Endothelial cell (in vitro differentiated cells): ENCODE measurements at places on chromosomes 5 and 9.

GRCh38 chr9:137365552-137366444, 57.2 kb downstream of the EXD3 start:
- no peak for DNase-seq

DNA sequence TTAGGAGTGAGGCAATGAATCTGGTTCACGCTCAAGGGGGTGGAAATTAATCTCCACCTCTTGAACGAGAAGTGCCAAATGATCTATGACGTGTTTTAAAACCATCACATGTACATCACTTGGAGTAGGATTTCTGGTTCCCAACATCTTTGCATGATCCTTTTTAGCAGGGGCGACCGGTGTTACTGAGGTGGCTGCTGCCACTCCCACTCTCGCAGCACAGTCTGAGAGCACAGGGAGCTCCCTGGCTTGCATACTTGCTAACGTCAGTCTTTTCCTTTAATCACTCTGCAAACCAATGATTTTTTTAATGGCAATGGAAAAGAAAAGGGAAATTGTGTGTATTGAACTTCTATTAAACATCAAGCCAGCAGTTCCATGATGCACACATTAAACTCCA, 624.4 kb downstream of the IRX1 start:
- DNase-seq = no peak

DNA sequence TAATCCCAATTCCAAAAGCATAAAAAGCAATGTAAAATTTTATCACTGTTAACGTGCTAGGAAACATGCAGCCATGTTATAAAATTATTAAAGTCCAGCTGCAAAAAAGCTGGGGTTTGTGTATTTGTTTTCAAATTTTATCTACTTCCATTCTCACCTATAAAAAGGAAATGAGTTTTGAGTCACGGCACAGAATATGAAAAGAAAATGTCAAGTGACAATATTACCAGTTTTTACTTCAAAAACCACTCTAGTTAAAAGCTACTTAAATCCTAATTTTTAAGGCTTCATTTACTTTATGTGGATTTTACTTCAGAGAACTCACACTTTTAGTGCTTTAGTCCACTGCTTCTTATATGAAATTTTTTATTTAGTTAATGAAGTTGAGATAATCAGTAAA, 72.7 kb upstream of the IFNE start:
- DNase-seq = no peak

GRCh38 chr5:151040211-151040747, 19.9 kb downstream of the GPX3 start:
- DNase-seq = no peak

DNA sequence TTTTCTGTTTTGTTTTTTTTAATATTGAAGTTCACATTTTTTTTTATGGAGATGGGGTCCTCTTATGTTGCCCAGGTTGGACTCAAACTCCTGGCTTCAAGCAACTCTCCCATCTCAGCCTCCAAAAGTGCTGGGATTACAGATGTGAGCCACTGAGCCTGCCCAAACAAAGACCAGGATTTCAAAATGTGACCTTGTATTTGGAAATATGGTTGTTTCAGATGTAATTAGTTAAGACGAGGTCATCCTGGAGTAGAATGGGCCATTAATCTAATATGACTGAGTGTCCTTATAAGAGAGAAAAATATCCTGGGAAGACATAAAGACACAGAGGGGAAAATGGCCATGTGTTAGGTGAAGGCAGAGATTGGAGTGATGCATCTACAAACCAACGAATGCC, 340.5 kb downstream of the RAB3C start:
- no peak for DNase-seq

DNA sequence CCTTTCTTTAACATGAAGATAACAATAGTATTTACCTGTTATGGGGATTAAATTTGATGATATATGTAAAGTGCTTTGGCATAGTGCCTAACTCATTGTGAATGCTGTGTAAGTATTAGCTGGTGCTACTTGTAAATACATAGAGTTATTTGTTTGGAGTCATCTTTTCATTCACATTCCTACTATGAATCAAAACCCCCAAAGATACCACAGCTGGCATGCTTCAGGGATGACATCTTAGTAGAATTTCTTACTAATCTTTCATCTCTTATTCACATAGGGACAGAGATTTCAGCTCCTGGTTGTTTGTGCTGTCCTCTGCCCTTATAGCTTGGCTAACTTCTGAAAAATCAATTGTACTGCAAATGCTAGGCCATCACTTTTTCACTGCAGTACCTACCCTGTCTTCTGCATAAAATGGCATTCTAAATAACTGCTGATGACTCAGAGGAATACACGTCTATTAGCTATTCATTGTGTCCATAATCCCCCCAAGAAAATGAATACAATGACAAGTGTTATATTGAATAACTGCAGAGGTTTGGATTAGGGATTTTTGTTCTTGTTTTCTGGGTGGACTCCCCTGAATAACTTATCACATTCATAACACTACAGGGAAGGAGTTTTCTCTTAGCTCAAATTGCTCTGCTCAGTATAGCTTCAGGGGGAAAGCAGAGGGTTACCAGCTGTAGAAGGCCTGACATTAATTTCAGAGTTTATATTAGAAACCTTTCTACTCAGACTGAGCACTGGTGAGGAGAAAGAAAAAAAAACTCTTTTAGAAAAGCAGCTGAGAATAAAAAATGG, 192.2 kb upstream of the C9orf72 start:
- DNase-seq = no peak

DNA sequence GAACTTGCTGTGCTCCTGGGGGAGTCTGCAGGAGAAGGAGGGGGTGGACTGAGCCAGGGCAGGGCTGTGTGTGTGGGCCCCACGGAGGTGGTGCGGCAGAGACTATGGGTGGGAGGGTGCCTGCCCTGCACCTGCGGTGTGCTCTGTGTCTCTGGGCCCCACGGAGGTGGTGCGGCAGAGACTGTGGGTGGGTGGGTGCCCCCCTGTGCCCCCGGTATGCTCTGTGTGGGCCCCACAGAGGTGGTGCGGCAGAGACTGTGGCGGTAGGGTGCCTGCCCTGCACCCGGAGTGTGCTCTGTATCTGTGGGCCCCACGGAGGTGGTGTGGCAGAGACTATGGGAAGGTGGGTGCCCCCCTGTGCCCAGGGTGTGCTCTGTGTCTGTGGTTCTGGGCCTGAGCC, 103.7 kb downstream of the EHMT1 start:
- DNase-seq = no peak

DNA sequence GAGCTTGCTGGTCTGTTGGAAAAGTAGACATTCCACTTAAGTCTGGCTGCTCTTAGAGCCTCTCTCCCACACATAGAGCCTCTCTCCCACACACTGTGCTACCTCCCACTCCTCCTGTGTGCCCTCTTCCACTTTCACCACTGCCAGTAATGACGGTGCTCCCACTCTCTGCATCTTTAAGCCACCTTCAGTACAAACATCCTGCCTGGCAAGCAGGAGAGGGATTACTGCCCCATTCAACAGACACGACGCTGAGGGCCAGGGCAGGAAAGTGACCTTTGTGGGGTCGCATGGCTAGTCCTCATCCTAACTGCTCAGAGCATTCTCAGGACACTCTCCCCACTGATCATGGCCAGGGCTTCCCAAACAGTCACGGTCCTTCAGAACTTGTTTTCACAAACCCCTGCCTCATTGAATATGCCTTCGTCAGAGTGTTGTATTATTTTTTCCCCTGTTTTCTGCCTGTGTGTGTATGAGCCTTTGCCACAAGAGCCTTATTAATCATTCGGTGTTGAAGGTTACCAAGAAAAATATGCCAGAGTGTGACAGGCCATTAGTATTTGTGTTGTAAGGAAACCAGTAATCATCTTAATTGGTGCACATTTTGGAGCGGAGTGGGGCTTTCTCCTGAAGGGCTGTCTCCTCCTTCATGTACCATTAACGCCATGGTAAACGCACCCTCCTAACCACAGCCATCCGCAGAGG, 87.1 kb upstream of the SAP30L start:
- DNase-seq = no peak

GRCh38 chr5:180623411-180623834, 26.0 kb downstream of the FLT4 start:
- DNase-seq = peak; percentile 52

- DNase-seq = no peak
Measured at GRCh38 chr5:134462047-134462575, 50.4 kb upstream of the CDKN2AIPNL start.

- DNase-seq = no peak
Measured at GRCh38 chr9:120873512-120873911, 3.5 kb downstream of the PHF19 start.

DNA sequence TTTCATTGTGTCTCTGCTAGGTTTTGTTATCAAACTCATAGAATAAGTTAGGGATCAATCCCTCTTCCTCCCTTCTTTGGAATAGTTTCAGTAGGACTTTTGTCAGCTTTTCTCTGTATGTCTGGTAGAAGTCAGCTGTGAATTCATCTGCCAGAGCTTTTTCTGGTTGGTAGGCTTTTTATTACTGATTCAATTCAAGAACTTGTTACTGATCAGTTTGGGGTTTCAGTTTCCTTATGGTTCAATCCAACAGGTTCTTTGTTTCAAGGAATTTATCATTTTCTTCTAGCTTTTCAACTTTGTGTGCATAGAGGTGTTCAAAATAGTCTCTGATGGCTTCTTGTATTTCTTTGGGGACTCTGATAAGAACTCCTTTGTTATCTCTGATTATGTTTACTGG, 221.7 kb downstream of the FGF10 start:
- no peak for DNase-seq

DNA sequence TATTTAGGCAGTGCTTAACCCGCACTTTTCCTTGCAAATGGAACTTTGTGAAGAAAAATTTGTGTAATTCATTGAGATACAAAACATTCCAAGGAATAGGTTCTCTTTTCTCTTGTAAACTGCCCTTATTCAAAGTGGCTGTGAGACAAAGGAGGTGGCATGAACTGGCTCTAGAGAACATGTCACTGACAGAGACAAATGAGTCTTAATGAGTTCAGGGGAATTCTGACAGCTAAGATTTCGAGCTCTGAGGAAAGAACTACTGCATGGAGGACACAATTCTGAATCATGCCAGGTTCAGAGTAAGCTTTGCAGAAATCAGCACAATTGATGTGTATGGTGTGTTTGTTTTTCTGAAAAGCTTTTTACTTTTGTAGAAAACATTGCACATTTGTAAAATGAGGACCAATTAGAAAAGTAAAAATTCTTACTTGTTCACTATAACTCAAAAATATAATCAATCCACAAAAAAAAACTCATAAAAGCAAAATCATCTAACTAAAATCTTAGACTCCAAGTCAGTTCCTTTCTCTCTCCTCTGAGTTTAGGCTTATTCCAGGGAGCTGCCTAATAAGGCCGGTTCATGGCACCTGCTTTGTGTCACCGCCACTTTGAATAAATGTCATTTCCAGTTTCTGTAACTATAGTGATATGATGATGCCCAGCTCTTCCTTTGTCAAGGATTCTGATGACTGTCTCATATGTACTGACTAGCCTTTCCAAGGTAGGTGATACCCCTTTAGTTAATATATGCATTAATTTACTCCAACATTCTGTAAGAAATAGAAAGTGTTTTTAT, 163.2 kb downstream of the HCN1 start:
- no peak for DNase-seq

DNA sequence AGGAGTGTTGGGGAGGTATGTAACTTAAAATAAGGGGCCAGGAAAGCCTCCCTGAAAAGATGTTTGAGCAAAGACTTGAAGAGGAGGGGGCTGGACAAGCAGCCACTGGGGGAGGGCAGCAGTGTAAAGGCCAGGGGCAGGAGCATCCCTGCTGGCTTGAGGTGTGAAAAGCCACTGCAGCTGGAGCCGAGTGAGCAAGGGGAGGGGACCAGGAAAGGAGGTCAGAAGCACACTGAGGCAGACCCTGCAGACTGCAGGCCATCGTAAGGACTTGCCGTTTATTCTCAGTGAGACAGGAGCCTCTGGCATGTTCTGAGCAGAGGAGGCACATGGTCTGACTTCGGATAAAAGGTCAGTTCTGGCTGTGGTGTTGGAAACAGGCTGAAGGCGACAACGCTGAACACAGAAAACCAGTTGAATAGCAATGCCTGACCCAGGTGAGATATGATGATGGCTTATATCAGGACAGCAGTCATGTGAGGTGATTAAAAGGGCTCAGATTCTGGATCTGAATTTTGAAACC, 10.2 kb upstream of the ERGIC1 start:
- no peak for DNase-seq

GRCh38 chr5:43215073-43215631, 23.1 kb downstream of the NIM1K start:
- DNase-seq = no peak

DNA sequence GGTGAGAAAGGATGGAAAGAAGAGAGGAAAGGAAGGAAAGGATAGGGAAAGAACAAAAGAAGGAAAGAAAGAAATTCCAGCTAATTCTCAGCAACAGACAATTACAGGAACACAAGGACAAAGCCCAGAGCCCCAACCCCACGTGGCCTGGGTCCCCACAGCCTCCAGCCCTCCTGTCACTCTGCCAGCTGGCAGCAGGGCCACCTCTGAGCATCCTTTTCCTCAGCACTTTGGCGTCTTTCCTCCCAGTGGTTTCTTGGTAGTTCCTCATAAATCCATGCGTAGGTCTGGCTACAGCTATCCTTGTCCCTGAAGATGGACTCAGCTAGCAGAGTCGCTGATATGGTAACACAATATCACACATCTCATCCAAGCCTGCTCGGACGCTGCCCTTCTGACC, 28.3 kb downstream of the ADAMTS2 start:
- DNase-seq = no peak

- no peak for DNase-seq
Measured at GRCh38 chr9:21461377-21461776, 20.7 kb downstream of the IFNE start.

DNA sequence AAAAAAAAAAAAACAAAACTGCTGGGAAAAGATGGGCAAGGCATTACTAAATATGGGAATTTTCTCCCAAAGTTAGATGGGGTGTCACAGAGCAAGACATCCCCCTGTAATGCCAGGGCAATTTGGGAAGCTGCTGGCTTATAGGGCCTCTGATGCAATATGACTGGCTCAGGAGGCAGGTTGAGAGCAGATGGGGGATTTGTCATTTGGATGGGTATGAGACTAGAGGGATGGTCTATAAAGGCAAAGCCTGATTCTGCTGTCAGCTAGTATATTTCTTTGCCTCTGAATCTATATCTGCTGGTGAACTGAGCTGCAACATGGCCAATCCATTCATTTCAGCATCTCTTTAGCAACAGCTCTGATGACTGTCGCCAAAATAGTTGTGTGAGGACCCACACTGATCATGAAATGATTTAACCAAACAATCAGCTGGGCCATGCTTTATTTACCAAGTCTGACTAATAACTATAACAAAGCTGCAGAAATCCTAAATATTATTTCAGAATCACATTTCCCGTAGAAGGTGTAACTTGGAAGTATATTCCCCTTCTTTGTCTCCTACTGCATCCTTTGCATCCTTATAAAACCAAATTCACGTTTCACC, 455.1 kb upstream of the ZNF608 start:
- DNase-seq = no peak

- no peak for DNase-seq
Measured at GRCh38 chr9:121272401-121272948, 4.5 kb downstream of the GSN start.

GRCh38 chr9:82457891-82458290, 469.3 kb downstream of the SPATA31D1 start:
- no peak for DNase-seq

GRCh38 chr5:118115791-118116190, 872.6 kb downstream of the DTWD2 start:
- DNase-seq = no peak

GRCh38 chr9:74721696-74722660, 165.7 kb downstream of the TRPM6 start:
- DNase-seq = no peak
